Left renal pelvis (tissue), 4 donors: ENCODE measurements at places on chromosomes 11 and 22. TPM values are rescaled to one million over a fixed set of nuclear protein-coding genes. Genes with fewer than 3 reads are reported as not detected.

Gene TPBGL
- polyA plus RNA-seq = 0.14 TPM

Gene E2F8
- polyA plus RNA-seq = 8.5 TPM

- peak; percentile 50 for DNase-seq
These were observed 33.1 kb upstream of the SLC35C1 start for GRCh38 chr11:45771566-45772448.

- DNase-seq = peak; percentile 49
These were observed 823 bp downstream of the CEP57 start for GRCh38 chr11:95790933-95791708.

GRCh38 chr11:83709434-83709833 lies 423.3 kb upstream of the CCDC90B start:
- no peak for DNase-seq

- peak; percentile 48 for DNase-seq
These were observed at the start of gene ELFN2 for GRCh38 chr22:37427135-37427710. Gene ELFN2, minus strand, starts transcription at chr22:37427479. Its CDS starts 51,945 bp downstream, at chr22:37375534.

GRCh38 chr11:112776834-112777233 lies 184.4 kb upstream of the NCAM1 start:
- no peak for DNase-seq

DNA sequence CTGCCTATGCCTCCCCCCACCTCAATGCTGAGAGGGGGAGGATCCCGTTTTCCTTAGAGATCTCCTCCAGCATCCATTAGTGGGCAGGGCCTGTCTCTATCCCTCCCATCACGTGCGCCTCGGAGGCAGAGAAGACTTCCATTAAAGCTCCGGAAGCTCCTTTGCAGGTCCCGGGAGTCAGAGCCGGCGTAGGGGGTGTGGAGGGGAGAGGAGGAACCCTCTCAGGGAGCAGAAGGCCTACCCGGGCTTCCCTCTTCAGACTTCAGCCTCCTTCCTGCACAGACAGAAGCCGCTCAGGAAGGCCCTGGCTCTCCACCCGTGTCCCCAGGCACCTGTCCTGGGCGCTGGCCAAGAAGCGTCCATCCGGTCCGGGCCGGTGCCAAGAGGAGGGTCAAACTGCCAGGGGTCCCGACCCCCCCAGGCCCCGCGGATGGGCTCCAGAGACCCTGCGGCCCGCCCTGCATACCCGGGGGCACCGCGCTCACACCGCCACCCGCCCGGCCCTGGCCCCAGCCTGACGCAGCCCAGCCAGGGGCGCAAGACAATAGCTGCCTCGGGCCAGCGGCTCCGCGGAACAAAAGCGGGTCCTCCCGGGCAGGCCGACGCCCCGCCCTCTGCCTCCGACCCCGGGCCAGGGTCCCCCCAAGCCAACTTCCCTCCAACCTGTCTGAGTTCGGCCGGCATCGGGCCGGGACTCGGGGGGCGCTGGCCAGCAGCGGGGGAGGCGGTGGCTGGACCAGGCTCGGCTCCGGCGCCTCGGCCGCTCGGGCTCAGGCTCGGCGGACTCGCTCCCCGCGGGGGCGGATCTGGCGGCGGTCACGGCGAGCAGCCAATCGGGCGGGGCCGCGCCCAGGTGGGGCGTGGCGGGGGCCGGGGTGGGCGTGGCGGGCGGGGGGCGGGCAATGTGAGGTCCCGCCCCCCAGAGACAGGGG lies 29.9 kb downstream of the ARVCF start:
- DNase-seq = no peak

DNA sequence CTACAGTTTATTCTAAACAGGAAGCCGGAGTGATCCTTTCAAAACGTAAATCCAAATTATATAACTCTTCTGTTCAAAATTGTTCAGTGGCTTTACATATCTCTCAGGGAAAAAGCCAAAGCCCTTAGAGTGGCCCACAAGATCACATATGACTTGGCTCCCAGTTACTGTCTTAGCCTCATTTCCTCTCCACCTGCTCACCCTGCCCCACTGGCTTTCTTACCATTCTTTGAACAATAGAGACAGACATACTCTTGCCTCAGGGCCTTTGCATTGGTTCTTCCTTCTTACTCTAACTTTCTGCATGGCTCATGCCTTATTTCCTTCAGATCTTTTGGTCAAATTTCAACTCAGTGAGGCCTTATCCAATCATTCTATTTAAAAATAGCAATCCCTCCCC lies 52.1 kb downstream of the STIM1 start:
- DNase-seq = no peak

GRCh38 chr11:16966930-16967671 lies 47.1 kb downstream of the PLEKHA7 start:
- no peak for DNase-seq

DNA sequence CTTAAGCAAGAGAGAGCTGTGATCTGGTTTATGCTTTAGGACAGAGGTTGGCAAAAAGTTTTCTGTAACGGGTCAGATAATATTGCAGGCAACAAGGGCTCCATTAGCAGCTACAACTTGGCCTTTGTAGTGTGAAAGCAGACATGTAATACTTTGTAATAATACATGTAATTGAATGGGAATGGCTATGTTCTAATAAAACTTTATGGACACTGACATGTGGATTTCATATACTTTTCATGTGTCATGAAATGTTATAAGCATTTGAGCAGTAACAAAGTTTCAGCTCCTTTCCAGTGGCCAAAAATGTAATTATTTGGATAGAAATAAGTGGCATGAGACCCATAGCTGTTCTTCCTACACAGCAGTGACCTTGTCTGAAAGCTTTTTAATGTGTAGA lies 3.1 kb downstream of the DYNC2H1 start:
- DNase-seq = no peak
